Activated CD4-positive, alpha-beta T cell treated with anti-CD3 and anti-CD28 coated beads, Interleukin-2, amount 50 U/mL, for 1 hour (primary cell): ENCODE measurements at places on chromosomes 4 and X.

DNA sequence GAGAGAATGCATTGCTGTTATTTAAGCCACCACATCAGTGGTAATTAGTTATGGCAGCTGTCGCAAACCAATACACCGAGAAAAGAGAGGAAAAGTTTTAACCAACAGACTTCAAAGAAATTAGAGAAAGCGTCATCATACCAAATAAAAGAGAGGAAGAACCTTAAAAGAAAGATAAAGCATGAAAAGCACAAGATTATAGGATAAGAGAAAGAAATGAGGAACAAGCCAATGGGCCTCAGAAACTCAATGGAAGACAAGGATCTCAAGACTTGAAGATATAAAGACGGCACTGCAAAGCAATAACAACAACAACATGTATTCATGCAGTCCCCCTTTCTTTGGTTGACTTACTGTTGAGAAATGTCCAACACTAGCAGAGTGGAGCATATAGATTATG, 22.8 kb upstream of the ASMTL start:
- DNase-seq, result no peak

GRCh38 chrX:150455215-150455608, 92.1 kb downstream of the MAMLD1 start:
- no peak for DNase-seq

DNA sequence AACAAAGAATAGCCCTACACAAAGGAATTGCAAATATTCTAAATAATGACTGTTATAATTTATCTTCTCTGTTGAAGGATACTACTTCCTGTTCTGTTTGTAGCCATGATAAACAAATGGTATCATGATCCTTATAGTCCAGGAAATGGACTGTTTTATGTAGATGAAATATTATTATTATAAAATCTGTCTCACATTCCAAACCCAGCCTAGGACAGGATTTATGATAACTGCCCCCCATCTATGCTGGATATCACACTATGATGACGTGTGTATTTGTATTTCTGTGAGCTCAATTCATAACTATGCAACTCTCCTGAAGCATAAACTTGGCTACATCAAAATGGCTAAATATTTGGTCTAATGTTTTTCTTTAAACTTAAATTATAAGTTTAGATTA, 21.3 kb downstream of the DMD start:
- DNase-seq, result no peak

GRCh38 chr4:90028460-90028859, 98.7 kb upstream of the CCSER1 start:
- no peak for DNase-seq

- no peak for DNase-seq
These were observed 16.6 kb downstream of the GPKOW start for GRCh38 chrX:49106930-49107329.

- DNase-seq, result no peak
These were observed 30.7 kb downstream of the HS3ST1 start for GRCh38 chr4:11397819-11398610.

DNA sequence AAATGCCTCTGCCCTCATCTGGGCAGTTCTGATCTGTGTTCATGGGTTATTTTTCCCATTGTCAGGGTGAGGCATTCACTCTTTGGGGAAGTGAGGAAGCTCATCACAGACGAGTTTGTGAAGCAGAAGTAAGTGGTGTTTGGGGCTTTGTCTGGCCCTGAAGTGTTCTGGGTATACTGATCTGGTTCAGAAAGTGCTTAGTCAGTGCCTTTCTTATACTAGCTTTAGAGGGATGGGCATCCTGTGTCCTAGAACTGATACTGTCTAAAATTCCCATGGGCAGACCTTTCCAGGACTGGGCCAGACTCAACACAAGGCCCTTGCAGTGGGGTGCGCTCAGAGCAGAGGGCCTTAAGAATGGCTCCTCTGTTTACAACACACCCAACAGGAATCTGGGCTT, 6.4 kb downstream of the TRO start:
- no peak for DNase-seq

- no peak for DNase-seq
These were observed 6.5 kb downstream of the TBC1D14 start for GRCh38 chr4:6916069-6916586.

DNA sequence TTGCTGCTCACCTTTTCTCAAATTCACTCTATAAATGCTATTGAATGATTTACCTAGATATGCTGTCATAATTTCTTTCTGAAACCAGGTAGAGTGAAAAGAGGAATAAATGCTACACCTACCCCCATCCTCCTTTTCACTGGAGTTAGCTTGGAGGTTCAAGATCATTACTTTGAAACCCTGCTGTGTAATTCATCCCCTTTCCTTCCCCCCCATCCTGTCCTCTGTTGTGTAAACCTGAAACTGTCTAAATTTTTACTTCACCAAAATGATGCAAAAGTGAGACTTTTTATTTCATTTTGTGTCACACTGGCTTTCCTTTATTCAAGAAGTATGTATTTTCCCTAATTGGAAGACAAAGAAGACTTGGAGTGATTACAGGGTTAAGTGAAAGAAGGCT, 5.4 kb downstream of the ZCCHC18 start:
- DNase-seq, result no peak

- no peak for DNase-seq
These were observed 2.8 kb downstream of the ARX start for GRCh38 chrX:25012793-25013631.

DNA sequence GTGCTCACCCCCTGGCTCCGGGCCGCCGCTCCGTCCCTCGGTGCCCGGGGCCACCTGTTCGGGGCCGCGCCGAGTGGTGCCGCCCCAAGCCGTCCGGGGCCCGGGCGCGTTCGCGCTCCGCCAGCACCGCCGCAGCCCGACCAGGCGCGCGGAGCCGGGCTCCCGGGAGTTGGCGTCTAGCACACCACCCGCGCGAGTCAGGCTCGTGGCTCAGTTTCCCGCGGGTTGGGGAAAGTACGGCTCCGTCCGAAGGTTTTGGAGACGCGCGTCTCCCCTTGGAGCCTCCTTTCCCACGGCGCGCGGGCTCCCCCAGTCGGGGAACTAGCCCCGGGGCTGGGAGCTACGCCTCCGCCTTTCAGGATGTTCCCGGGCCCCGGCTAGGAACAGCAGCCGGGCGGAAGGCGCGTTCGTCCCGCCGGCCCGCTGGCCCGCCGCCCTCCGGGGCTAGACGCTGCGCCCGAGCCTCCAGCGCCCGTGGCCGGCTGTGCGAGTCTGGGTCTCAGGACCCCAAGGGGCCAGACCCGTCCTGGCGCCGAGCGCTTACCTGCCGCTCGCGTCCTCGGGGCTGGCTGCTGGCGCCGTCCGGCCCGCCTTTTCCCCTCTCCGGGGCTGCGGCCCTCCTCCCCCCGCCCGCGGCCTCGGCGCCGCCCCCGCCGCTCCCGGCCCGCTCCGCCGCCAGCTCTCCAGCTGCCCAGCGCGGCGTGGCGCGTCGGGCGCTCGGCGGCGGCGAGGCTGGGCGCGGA, at the start of gene ADGRG2:
TSS of gene ADGRG2 (minus strand) at position 571 of the 743 bp plus-strand sequence. CDS start 53,634 bp downstream, outside the sequence.
- DNase-seq, result no peak

GRCh38 chr4:143352720-143353119, 16.0 kb downstream of the GAB1 start:
- DNase-seq, result no peak

DNA sequence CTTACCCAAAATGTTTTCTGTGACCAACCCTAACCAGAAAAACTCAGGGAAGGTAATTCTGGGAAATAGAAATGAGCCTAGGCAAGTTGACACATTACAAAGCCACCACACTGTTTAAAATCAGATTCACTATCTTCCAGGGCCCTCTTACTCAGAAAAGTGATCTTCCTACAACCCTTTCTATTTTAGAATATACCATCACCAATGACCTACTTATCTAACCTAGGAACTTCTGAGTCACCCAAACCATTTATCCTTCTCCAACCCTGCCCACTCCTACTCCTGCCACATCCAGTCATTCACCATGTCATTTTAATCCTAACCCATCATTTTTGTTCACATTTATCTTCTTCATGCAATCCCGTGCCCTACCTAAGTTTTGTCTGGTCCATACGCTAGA, 89.9 kb downstream of the FTHL17 start:
- no peak for DNase-seq

- DNase-seq, result no peak
These were observed 368.5 kb downstream of the GPM6A start for GRCh38 chr4:175443547-175443946.
